T follicular helper cell (primary cell): ENCODE measurements at places on chromosomes 1 and 21.

- DNase-seq, result peak; percentile 68
Observed at GRCh38 chr1:26317612-26318337, at the start of gene CD52. TSS of gene CD52 (plus strand) at chr1:26317958. CDS start at chr1:26318018, 60 bp downstream.

GRCh38 chr1:163820226-163820625, 498.5 kb downstream of the NUF2 start:
- no peak for DNase-seq

GRCh38 chr1:18766328-18766727, 93.1 kb downstream of the TAS1R2 start:
- no peak for DNase-seq

DNA sequence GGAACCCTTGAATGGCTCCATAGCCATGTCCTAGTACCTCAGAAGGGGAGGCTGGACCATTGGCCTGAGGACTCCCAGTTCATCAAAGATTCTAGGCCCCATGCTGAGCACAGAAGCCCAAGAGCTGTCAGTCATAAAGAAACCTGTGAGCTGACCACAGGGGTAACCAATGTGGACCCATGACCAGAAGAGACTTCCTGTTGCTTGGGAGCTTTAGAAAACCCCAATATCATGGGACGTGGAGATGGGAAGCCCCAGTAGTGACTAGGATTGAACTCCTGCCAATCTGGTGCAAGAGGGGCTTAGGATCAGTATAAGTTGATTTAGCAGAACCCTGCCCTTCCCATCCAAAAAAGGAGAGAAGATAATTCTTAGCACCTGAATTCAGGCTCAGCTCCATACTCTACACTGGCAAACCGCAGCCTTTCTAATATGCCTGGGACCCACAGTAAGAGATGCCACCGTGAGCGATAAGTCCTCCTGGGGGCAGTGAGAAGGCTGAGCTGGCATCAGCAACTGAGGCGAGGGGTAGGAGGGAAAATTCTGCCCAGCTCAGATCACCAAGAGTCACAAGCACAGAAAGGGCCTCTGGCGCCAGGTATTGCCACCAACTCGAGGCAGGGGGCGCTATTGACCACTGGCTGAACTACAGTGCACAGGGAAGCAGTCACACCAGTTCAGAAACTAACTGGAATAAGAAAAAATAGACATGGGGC, 108.9 kb downstream of the CAPN8 start:
- no peak for DNase-seq

GRCh38 chr1:198499588-198499987, 40.9 kb downstream of the ATP6V1G3 start:
- no peak for DNase-seq

DNA sequence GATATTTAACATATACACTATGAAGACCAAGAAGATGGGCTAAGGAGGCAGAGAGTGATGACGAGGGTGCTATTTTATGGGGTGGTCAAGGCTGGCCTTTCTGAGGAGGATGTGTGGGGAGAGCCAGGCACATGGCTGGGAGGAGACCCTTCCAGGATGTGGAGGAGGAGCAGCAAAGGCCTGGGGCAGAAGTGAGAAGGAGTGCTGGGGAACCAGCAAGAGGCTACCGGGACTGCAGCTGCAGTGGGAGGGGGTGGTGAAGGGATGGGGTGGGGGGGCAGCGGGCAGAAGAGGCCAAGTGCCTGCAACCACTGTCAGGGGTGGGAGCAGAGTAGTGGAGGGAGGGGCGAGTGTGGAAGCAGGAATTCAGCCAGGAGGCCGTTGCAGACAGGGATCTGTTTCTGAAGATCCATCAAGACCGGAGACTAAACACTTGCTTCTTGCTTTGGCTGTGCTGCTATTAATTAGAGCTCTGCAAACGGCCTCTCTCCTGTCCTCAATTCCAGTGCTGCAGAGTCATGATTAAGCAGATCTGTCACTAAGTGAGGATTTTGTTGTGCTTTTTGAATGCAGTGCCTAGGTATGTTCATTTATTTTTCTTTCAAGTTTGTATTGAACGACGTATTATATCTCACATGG, 89.9 kb downstream of the IER5 start:
- DNase-seq, result no peak

GRCh38 chr1:235156265-235156664, 4.8 kb downstream of the RBM34 start:
- no peak for DNase-seq

DNA sequence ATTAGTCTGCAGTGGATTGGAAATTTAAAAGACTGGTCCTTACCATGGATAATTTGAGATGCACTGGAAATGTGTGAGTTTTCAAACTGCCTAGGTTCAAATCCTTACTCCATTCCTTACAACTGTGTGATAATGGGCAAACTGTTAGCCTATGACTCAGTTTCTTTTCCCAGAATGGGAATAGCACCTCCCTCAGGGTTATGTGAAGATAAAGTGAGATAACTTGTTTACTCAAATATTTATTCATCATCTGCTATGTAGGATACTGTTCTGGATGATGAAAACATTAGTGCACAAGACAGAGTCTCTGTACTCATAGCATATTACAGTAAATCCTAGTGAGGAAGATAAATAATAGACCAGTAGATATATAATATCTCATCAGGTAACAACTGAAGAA, 28.6 kb downstream of the LRIG2 start:
- DNase-seq, result no peak

DNA sequence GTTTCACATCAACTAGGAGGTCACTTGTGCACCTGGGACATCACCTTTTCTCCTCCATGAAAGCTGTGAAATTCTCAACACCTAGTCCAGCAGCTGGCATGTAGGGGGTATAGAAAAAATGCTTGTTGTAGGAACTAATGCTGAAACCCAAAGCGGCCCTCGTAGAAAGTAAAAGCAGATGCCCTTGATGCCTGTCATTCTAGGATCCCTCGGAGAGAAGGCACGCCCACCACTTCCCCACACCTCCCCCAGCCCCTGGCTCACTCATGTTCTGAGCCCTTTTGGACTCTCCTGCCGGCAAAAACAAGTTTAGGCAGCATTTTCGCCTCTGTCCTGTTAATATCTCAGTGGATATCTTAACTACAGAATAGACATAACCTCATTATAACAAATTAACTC, 36.5 kb downstream of the RIPK4 start:
- no peak for DNase-seq

GRCh38 chr21:46461909-46462308, 3.2 kb downstream of the DIP2A start:
- DNase-seq, result no peak

DNA sequence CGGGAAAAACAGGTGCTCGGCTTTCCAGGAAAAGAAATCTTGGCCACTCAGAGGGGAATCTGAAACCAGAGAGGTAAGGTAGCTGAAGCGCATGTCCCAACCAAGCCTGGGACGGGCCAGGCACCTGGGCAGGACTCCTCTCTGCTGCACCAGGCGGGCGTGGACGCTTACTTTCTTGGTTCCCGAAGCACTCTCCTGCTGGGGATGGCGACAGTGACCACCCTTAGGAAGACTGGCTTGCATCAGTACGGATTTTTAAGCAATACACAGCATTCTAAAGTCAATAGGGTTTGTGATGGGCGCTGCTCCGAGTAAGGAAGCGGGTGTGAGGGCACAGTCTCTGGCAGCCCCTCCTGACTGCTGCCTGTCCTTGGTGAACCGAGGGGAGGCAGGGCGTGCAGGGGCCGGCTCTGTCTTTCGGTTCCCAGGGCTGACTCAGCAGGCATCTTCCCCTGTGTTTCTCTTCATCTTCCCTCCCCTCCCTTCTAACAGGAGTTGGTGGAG, 74.9 kb upstream of the ANGPTL1 start:
- no peak for DNase-seq

GRCh38 chr1:27724961-27725373, 794 bp upstream of the FAM76A start:
- no peak for DNase-seq

DNA sequence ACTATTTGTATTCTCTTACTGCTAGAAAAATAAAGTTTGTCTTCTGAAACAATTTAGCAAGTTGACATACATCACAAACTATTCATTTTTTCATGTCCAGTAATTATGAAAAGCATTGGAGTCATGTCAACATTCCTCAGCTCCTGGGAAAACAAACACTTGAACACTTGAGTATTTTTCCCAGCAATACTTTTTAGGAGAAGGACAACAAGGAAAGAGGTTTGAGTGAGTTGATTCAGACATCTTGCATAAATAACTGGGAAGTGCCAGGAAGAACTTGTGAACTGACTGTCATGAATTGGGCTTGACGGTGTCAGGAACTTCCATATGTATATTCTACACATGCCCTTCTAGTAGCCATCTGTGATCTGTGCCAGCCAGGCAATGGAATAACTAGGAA, 195.6 kb downstream of the HMCN1 start:
- DNase-seq, result no peak

DNA sequence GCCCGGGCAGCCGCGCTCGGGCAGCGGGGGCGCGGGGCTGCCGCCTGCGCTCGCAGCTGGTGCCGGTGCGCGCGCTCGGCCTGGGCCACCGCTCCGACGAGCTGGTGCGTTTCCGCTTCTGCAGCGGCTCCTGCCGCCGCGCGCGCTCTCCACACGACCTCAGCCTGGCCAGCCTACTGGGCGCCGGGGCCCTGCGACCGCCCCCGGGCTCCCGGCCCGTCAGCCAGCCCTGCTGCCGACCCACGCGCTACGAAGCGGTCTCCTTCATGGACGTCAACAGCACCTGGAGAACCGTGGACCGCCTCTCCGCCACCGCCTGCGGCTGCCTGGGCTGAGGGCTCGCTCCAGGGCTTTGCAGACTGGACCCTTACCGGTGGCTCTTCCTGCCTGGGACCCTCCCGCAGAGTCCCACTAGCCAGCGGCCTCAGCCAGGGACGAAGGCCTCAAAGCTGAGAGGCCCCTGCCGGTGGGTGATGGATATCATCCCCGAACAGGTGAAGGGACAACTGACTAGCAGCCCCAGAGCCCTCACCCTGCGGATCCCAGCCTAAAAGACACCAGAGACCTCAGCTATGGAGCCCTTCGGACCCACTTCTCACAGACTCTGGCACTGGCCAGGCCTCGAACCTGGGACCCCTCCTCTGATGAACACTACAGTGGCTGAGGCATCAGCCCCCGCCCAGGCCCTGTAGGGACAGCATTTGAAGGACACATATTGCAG, 3.0 kb downstream of the ARTN start:
- DNase-seq, result no peak

GRCh38 chr1:178354816-178355215, 141.9 kb downstream of the CLEC20A start:
- no peak for DNase-seq

- no peak for DNase-seq
Observed at GRCh38 chr1:241837901-241838300, 10.1 kb upstream of the EXO1 start.

- DNase-seq, result no peak
Observed at GRCh38 chr1:178092878-178093493, 918 bp upstream of the RASAL2 start.

DNA sequence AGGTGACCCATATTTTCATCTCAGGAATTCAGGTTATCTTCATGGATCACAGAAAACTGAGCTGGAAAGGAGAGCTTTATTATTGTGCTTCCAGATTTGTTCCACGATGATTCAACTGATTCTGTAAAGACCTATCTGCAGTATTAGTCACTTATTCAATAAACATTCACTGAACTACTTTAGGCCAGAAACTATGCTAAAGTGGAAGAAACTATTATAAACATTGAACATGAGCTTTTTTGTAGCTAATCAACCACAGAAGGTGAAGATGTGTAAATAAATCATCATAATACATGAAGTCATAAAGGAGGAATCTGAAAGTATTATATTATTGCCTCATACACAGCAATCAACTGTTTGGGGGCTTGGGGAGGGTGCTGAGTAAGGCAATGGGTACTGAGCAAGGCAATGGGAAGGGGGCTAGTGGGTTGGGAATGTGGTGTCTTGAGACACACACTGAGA, 30.6 kb upstream of the EXO1 start:
- DNase-seq, result no peak

- DNase-seq, result no peak
Observed at GRCh38 chr1:112992780-112993179, 36.8 kb upstream of the SLC16A1 start.

- DNase-seq, result no peak
Observed at GRCh38 chr1:45187725-45188124, 18.7 kb downstream of the ZSWIM5 start.

DNA sequence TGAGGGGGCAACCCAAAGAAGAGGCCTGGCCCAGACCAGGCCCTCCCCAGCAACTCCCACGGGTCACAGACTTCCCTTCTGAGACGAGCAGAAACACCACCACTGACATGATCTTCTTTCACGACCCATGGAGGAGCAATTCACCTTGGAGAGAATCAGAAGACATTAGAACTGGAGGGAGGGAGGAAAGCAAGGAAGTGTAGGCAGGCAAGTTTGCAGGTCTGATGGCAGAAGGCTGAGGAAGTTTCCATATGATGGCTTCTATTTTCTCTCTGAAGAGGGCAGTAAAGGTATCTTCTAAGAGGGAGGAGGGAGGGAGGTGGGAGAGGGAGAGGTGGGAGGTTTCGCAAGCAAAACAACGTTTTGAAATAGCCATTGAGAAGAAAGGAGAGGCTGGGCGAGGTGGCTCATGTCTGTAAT, 1.4 kb upstream of the UBXN10 start:
- DNase-seq, result no peak

DNA sequence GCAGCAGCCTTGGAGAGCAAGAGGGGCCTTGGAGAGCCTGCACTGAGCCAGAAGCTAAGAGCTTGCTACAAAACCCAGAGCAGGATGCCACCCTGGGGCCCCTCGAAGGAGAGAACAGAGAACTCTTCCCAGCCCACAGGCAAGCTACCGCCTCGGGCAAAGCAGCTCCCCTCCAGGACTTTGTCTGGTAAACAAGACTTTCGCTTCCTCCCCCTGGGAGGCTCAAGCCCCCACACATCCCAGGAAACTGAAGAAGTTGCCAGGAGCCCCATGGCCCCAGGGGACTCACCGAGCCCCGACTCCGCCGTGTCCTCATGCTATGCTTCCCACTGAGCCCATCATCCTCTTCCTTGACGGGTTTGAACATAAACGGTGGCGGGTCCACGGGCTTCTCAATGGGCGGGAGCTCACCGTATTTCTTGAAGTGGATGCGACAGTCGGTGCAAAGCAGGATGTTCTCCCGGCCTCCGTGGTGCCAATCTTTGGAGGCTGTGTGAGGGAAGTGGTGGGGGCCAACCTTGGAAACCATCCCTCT, 45.9 kb downstream of the SLC45A1 start:
- DNase-seq, result no peak

- no peak for DNase-seq
Observed at GRCh38 chr1:33169290-33170055, 12.4 kb downstream of the TRIM62 start.
